ENCODE measurements at places on chromosomes 12 and 14.

- no peak for DNase-seq
Measured at GRCh38 chr14:91078095-91078737, 17.8 kb upstream of the RPS6KA5 start.

DNA sequence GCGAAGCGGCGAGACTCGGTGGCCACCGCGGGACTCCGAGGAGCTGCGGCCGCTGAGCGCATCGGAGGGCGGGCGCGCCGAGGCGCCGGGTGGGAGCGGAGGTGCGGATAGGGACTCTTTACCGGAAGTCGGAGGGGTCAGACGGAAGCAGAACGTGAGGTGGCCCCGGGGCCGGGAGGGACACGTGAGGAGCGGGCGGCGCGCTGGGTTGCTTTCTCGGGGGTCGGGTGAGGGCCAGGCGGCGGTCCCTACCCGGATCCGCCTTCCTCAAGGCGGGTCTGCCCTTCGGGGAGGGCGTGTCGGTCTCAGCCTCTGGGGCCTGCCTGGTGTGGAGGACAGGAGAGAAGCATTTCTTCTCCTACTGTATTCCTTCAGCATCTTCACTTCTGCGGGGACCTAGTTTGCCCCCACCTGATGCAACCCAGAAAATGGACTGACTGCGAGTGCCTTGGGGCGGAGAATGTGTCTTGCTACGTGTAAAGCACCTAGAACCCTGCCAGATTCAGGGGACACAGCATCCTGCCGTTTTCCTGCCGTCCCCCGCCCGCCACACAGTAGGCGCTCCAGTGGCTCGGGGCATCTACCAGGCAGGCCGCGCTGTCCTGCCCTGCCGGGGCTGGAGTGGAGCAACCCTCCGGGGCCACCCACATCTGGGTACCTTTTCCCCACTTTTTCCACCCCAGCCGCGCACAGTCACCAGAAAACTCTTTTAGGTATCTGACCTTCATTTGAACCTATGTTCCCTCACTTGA, 514 bp upstream of the ATXN2 start:
- peak; percentile 73 for DNase-seq

DNA sequence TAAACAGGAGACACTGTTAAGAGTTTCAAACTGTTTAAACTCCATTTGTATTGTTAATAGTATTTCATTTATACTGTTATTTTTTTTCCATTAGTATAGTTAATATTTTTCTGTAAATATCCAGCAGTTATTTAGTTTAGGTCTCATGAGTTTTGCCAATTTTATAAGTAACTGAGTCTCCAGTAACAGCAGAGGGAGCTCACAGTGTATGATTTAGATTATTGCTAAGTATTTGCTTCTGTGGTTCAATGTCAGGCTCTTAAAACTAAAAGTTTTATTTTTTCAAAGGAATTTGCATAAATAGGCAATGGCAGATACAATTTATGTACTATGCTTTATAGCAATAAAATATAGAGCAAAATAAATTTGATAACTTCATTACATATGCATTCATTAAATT, 209.7 kb downstream of the ATXN7L3B start:
- DNase-seq: no peak

GRCh38 chr14:35809597-35809996, 502 bp upstream of the RALGAPA1 start:
- DNase-seq: no peak
